Ureter (tissue), 1 donor: ENCODE measurements at places on chromosomes 5 and 9. TPM values are rescaled to one million over a fixed set of nuclear protein-coding genes. Genes with fewer than 3 reads are reported as not detected.

SGCD gene
- total RNA-seq: 2.8 TPM

ADAMTSL2 gene
- total RNA-seq: 8.8 TPM

IFNK gene
- total RNA-seq: not detected

C5 gene
- total RNA-seq: 8.1 TPM

STX17 gene
- 54.0 TPM for total RNA-seq

UBE2R2 gene
- 35.6 TPM for total RNA-seq

SLC45A2 gene
- not detected for total RNA-seq
